Femur (tissue), 1 donor: ENCODE measurements at places on chromosomes 1 and 21.
A peak's percentile ranks its signal among the peaks of the same experiment; 100 is the strongest.

- DNase-seq: no peak
Measured at GRCh38 chr1:104132382-104132973, 382.8 kb downstream of the AMY1C start.

GRCh38 chr1:85278853-85279314 lies 2.5 kb upstream of the BCL10 start:
- DNase-seq: no peak

- peak; percentile 89 for DNase-seq
Measured at GRCh38 chr1:156663178-156663577, 14.0 kb downstream of the NES start.

GRCh38 chr21:32378956-32379355 lies 13.9 kb downstream of the URB1 start:
- peak; percentile 56 for DNase-seq

DNA sequence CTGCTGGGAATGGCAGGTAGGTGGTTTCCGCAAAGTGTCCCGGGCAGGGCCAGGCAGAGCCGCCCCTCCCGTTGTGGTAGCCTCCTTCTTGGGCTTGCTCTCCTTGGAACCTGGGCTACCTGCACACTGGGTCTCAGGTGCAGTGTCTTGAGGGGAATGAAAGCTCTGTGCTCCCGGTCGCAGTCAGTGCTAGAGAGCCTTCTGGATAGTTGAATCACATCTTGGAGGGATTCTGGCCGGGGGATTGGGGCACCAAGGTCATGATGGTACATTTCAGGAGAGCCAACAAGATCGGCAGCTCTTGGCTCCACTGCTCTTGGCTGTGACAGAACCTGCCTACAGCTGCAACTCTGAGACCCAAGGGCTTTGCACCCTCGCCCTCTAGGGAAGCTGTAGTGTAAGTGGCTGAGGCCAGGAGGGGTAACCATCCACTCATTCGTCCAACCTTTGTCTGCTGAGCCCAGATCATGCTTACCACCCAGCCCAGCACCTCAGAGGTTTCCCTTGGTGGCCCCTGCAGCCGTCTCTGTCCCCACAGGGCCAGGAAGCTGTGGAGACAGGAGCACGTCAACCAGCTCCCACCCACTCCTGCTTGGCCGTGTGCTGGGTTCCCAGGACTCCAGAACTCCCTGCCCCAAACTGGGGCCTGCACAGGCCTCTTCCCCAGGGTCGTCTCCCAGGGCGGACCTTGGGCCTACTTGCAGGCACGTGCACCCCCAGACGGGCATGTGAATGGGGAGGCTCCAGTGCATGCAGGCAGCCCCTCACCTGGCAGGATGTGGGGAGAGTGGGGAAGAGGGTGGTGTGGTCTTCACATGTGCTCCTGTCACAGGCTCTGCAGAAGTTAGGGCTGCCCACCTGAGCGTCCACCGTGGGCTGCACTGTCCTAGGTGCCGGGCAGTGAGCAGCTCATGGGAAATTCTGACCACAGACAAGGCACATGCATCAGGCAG lies 40.0 kb downstream of the NTPCR start:
- DNase-seq: no peak

DNA sequence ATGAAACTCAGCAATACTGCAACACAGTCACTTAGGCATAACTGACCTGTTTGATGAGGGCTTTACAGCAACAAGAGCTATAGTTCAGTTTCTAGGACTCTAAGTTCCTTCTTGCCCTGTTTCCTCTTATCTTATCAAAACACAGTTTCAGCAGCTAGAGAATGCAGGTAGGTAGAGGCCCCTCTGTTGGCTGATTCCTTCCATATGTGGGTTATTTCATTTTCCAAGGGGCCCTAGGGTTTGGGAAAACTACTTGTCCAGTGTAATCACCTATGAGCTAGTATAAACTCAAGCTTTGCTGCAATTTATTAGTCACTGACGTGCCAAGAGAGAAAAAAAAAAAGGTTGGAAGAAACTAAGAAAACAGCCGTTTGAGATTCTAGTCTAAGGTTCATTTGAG lies 607.7 kb upstream of the USP24 start:
- DNase-seq: no peak

- no peak for DNase-seq
Measured at GRCh38 chr1:9720785-9721605, 69.5 kb downstream of the PIK3CD start.

DNA sequence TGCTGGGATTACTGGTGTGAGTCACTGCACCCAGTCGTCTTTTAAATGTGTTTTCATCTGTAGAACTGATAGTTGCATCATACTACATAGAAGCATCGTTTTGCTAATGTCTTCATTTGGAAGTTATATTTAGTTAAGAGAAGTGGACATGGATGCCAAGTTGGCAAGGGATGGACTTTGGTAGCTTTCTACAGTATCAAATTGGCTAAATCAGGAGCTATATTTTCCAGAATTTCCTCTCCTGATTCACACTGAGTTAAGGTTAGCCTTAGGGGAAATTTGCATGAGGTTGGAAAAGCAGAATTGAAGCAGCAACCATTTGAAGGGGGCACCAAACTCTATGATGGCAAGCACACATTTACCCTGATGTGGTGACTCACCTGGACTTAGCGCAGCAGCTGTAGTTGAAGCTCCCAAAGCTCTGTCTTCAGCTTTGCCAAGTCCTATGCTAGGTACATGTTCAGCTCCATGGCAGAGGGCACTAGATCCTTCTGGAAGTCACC lies 43.9 kb downstream of the DUSP10 start:
- no peak for DNase-seq

DNA sequence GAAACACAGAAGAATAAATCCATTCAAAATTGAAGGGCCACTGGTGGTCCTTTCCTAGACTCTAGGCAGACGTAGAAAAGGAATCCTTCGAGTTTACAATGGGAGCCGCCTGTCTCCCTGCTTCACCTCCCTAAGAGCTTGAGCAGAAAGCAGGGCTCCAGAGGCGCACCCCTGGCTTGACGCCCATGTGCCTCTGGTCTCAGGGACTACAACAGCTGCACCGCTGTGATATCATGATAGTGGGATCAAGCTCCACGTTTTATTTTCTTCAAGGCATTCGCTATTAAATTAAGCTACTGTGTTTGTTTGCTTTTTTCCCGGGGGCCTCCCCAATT lies 403 bp upstream of the C1orf122 start:
- DNase-seq: no peak

DNA sequence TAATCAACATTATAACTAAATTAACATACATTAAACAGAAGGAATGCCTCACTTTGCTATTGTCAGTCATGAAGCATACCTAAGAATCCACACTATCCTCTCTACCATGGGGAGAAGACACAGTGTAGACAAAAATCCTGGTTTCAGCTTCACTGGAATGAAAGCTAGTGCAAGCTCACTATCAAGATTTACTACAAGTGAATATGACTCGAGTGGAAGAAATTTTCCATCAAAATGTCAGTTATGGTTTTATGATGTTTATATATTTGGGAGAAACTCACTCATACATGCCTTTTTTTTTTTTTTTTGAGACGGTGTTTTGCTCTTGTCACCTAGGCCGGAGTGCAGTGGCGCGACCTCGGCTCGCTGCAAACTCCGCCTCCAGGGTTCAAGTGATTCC lies 424.3 kb downstream of the KCNT2 start:
- no peak for DNase-seq

- no peak for DNase-seq
Measured at GRCh38 chr1:184945678-184946412, 28.5 kb downstream of the NIBAN1 start.

GRCh38 chr1:185906186-185906585 lies 172.0 kb downstream of the HMCN1 start:
- no peak for DNase-seq

DNA sequence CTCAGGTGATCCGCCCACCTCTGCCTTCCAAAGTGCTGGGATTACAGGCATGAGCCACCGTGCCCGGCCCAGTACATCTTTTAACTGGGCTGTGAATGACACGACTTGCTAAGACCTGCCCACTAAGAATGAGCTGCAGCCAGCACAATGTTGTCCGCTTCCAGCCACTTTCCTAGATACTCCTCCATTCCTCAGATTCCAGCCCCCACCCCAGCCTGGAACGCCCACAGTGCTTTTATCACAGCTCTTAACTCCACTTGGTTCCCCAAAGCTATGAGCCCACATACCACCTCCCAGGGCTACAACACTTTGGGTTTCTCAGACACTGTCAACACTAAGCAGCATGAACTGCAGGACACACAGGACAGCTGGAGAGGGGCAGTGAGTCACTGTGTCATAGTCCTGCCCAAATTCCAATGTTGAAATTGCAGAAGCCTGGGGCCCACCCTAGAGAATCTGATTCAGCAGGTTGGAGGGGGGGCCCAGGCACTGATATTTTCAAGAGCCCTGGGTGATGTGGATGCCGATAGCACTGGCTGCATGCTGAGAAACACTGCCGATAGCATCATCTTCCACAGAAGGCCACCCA lies 58.0 kb downstream of the ACBD3 start:
- DNase-seq: no peak

- no peak for DNase-seq
Measured at GRCh38 chr1:182387566-182387965, 4.0 kb downstream of the GLUL start.

DNA sequence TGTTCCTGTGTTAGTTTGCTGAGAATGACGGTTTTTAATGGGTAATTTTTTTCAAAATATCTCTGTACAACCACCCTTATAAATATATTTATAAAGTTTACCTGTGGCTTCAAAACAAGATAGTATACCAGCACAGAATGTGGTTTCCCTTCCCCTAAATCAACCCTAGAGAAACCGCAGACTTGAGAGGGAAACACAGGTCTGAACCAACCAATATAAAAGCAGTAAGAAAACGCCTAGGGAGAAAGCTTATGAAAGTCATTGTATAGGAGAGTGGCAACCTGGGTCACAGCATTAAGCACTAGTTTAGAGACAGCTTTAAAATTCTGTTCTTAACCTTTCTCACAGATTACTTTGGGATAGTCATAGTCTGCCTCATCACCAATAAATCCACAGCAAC lies 180.6 kb upstream of the LHX8 start:
- DNase-seq: no peak

DNA sequence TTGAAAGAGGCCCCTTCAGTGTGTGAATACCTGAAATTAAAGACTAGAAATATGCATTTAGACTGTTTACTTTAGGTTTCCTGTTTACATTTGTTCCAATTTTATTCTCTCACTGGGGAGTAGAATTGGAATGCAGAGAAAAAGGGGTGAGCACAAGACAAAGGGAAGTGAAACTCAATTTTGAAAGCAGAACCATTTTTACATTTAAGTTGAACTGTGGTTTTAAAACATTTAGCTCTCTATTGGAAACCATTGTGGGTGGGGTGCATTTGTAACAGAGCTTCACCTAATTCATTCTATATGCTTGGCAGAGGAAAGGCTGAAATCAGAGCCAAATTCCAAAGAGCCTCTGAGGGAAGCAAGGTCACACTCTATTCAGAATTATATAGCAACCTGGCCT lies 235.3 kb upstream of the C1orf105 start:
- peak; percentile 62 for DNase-seq

DNA sequence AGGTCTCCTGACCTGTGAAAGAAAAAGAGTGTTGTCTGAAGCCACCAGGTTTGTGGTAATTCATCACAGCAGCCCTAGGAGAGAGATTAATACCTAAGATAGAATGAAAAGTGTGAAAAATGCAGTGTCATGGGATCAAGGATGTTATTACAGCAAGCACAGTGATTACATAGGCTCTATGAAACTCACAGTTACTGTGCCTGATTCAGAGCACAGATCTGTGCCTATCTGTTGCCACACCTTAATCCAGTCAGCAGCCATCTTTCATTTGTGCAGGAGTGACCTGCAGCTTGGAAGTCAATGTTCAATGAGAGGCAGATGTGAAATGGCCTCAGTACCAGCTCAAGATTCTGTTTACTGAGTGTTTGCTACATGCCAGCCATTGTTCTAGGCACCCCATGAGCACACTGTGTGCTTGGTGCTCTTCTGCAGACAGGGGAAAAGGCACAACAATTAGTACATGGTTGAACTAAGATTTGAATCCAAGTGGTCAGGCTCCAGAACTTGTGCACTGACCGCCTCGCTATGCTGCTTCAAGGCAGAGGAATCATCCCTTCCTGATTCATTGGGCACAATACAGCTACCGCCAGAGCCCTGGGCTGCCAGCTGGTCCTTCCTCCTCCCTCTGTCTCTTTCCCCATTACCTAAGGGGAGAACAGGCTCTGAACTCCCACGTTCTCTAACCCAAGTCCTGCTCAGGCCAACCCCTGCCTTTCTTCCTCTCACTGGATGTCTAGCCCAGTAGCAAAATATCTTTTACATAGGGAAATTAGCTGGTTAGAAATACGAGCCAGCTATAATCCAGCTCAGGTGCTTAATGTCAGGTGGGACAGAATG lies 56.3 kb upstream of the NEK2 start:
- no peak for DNase-seq

GRCh38 chr1:81877940-81878339 lies 77.2 kb downstream of the ADGRL2 start:
- DNase-seq: no peak

DNA sequence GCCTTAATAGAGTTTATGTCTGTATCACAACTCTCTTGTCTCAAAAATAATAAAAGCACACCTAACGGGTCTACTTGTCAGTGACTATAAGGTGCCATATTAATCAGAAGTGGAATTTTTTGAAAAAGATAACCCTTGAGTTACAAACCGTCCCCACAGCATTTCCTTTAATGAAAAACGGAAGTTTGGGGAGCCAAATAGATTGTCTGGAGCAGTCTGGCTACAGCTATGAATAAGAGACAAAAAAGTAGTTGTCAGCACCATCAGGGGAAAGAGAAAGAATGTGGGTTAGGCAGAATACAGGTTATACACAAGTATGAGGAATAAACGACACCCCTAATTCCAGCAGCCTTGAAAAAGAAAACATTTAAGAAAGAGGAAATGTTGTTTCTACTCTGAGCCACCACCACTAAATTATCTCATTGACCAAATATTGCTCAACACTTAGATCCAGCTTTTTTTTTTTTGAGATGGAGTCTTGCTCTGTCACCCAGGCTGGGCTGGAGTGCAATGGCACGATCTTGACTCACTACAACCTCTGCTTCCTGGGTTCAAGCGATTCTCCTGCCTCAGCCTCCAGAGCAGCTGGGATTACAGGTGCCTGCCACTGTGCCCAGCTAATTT lies 29.4 kb upstream of the USP24 start:
- DNase-seq: no peak

DNA sequence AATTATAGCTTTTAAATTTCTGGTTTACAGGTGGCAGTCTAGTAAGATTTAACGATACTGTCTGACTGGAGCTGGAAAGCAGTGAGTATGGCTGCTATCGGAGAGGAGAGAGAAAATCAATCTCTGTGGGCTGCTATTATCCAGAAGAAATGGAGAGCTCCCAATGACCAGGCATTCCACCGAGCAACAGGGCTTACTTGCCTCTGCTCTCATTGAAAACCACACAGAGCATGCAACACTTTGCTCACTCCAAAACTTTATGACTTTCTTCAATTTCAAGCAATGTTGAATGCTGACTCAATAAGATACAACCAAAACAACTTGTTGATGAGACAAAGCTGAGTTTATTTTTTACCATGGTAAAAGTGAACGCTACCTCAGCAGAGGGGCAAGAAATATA lies 337.0 kb upstream of the NCAM2 start:
- no peak for DNase-seq

GRCh38 chr1:43688594-43689000 lies 18.7 kb upstream of the ST3GAL3 start:
- DNase-seq: no peak

- DNase-seq: no peak
Measured at GRCh38 chr1:12296623-12297022, 66.8 kb downstream of the VPS13D start.

GRCh38 chr1:238141353-238141752 lies 250.6 kb upstream of the ZP4 start:
- DNase-seq: no peak

GRCh38 chr21:15559660-15560059 lies 170.1 kb upstream of the USP25 start:
- DNase-seq: no peak

- DNase-seq: no peak
Measured at GRCh38 chr21:41794600-41794999, 27.7 kb upstream of the RIPK4 start.
